ENCODE measurements at places on chromosomes 12 and 14.

- no peak for DNase-seq
These were observed 4.0 kb downstream of the OR6J1 start for GRCh38 chr14:22640192-22640591.

DNA sequence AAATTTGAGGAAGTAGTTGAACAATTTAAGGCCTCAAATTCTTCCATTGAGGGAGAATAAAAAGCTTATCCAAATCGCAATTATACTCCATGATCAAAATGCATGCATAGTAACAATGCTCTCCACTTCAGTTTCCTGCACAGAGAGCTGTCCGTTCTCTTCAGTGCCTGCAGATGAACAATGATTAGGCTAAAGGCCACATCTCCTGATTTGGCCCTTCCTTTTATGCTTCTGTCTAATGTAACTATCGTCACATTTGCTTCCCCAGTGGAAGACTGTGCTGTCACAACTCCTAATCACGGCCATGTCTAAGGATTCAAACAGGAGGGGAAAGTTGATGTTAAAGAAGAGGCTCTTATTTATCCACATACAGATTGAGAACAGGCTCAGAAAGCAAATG, 113.6 kb upstream of the NPAS3 start:
- DNase-seq: no peak

- DNase-seq: no peak
These were observed 40.4 kb downstream of the SETD3 start for GRCh38 chr14:99440278-99440677.

- no peak for DNase-seq
These were observed 18.8 kb upstream of the GALNT9 start for GRCh38 chr12:132348176-132348575.

- no peak for DNase-seq
These were observed 1465.4 kb upstream of the FLRT2 start for GRCh38 chr14:84064316-84065125.

DNA sequence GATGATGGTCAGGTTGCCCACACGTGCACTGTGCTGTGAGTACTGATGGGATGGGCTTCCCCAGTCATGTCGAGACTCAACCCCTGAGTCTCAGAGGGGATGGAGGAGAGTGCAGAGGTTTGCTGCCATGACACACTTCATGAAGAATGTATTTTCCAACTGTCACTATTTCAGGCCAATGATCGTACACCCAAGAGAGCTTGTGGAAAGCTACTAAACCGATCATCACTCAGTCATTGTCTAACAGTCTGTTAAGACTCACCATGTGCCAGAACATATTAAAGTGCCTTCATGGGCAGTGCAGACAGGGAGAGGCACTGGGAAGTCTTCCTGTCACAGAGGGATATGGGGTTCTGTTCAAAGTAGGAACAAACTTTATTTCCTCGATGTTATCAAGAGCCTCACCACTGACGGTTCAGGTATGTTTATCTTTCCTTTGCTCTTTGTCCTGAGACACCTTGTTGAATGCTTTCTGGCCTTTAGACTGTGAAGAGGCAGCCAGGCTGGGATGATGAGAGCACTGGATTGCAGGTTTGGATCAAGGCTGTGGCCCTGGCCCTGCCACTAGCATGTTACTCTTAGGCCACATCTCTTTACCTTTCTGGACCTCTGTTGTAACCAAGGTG, 41.6 kb upstream of the NTF3 start:
- DNase-seq: no peak

GRCh38 chr14:65676361-65677014, 264.0 kb downstream of the FUT8 start:
- DNase-seq: no peak

- DNase-seq: no peak
These were observed 79.0 kb downstream of the PLCZ1 start for GRCh38 chr12:18658829-18659228.

- no peak for DNase-seq
These were observed 105.1 kb downstream of the TMTC3 start for GRCh38 chr12:88247241-88247643.

- no peak for DNase-seq
These were observed 36.0 kb downstream of the FBRSL1 start for GRCh38 chr12:132525833-132526455.

GRCh38 chr12:54432815-54433164, 13.7 kb upstream of the ITGA5 start:
- no peak for DNase-seq

GRCh38 chr12:72679147-72679757, 407.1 kb downstream of the TRHDE start:
- no peak for DNase-seq

DNA sequence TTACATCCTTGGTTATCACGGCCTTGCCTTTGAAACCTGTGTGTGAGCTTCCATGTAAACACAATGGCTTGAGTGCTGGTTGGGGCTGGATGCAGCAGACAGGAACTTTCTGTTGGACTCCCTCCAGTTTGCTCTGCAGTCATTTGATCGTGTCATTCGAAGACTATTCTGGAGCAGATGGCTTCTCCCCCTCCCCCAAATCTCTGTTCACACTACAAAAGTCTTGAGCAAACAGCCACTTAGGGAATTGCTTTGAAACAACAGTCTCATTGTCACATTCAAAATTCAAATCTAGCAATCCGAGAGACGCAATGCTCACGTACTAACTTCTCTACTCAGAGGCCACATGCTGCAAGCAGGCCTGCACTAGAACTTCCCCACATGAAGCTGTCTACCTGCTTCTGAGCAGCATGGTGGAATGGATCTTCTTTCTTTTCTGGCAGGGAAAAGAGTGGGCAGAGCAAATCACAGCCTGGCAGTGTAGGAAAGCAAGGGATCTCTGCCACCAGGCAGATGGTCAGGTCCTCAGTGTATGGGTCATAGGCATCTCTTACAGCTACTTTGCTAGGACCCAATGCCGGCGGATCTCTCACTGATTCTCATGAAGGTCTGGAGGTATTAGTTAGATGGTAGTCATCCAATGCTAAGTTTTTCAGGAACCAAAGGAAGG, 214.2 kb downstream of the PPM1H start:
- DNase-seq: no peak

DNA sequence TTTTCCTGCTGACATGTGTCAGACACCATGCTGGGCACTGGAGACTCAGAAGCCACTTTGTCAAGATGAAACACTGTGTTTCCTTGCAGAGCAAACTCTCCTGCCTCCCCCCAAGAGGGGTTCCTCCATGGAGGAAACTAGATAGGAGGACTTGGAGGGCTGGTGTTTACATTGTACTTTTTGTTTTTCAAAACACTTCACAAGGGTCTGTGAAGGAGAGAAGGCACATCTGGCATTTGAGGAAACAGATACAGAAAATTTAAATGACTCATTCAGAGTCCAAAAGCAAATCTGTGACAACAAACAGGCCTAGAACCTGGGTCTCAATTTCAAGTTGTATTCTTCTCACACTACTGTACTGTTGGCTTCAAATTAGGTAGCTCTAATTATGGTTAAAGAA, 6.7 kb upstream of the CDKL1 start:
- no peak for DNase-seq

DNA sequence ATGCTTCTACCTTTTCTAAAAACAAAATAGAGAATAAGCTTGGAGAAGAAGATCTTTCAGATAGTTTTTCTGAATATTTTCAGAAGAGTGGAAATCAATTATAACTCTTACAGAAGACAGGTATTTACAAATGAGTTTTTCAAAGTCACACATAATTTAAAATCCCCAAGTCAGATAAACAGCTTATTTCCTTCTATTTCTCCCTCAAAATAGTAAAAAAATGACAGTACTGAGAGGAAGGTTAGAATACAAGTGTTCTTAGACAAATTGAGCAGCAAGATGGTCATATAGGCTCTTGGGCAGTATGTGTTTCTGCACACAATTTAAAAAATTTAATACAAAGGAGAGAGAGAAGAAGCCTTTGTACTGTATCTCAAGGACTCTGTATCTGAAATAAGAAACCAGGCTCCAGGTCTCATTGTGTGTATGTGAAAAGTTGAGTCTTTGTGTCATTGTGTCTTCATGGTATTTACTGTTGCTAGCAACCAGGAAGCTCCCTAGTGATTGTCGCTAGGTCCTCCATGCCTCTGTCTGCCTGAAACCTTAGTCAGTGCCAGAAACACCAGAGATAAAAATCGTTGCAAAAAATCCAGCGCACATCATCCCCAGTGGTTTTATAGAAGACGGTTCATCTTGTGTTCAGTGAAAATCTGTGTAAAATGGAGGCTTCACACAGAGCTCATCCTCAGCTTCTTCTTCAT, 12.9 kb upstream of the TUBA1A start:
- DNase-seq: no peak

DNA sequence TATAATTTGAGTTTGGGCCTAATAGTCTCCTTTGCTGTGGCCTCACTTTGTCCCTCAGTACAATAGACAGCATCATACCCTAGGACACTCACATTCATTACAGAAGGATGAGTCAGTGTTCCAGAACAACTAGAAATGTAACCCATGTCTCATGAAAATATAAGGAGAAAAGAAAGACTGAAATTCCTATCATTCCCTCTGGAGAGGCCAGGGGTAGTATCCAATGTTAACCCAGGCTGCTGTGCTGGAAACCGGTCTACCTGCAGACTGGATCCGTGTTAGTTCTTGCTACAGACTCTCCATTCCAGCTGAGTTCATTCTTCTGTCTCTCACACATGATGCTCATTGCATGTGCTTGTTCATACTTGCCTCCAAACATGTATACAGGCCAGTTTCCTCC, 75.8 kb upstream of the HOXC13 start:
- no peak for DNase-seq

DNA sequence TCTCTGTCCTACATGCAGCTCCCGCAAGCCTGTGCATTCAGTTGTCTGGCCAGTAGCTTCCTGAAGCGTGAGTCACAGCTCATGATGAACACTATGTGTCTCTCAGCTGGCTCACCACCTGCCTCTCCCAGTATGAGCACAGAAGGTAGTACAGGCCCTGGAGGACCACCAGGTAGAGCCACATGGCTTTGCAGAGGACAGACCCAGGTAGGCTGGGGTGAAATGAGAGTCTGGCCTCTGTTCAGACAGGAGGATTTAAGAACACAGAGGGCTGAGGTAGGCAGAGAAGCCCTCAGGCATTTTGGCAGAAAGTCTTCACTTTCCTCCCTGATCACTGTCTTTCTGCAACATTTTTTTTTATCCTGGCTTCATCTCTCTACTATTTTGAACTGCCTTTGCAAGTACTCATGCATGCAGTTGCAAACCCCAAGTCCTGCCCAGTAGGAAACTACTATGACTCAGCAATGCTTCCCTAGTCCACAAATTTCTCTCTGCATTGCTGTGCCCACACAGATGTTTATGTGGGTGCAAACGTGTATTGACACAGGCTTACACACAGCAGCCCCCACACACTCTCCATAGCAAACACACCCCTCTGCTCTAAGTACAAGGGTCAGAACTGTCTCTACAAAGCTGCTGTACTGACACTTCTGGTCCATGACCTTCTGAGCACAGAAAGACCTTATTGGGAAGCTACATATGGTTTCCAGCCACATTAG, 7.2 kb upstream of the SDR9C7 start:
- DNase-seq: no peak

DNA sequence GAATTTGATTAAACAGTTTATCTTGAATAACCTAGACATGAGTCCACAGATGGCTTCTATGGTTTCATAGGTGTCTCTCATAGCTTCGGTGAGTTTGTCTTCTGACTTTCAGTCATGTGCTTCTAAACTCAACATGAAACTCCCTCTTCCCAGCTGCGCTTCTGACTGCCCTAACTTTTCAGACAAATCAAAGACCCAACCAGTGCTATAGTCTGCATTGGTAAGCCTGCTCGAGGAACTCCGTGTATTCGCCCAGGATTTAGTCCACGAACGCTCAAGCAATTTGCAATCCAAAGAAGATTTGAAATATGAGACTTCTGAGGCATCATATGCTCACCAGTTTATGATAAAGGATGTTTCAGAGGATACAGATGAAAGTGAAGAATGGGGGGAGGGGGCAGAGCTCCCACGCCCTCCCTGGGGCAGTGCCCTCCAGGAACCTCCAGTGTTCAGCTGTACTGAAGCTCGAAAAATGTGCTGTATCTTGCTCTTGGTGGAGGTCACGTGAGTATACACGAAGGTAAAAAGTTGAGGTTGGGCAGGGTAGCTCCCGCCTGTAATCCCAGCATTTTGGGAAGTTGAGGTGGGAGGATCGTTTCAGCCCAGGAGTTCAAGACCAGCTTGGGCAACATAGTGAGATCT, 5.2 kb upstream of the RILPL2 start:
- DNase-seq: no peak

Measured in activated naive CD8-positive, alpha-beta T cell treated with anti-CD3 and anti-CD28 coated beads, Interleukin-2, amount 50 U/mL, for 16 hours (primary cell).